ENCODE measurements at places on chromosomes 2 and 18.

DNA sequence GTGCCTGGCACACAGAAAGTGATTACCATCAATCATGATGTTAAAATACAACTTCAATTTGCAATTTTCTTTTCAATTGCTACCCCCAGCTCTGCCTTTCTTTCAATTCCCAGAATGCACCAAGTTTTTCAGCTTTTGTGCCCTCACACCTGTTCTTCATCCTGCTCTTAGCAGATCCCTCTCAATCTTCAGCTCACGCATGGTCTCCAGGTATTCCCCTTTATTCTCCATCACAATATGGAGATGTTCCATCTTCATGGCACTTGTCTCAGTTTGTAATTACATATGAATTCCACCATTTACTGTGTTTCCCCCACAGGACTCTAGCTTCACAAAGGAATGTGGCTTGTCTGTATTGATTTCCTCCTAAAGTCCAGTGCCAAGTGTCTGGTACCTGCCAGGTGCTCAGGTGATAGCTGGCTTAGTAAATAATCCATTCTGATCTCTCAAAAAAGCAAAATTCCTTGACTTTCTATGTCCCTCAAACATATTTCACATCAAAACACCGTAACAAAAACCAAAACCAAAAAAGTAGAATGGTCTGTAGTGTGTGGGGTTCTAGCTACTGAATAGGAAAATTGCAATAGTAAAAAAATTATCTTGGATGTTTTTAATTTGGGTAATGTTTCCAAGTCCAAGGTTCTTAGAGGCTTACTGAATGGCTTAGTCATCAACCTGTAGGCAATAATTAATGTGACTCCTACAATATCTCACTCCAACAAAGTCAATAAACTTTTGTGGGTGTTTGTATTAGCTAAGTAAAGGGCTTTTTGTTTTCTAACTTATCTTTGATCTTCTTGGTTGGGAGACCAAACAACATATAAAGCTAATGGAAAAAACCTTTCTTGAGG lies 2.9 kb upstream of the INSIG2 start:
- DNase-seq: no peak

GRCh38 chr2:172574965-172575364 lies 19.1 kb downstream of the PDK1 start:
- no peak for DNase-seq

GRCh38 chr2:9741110-9741509 lies 102.2 kb upstream of the TAF1B start:
- DNase-seq: no peak

DNA sequence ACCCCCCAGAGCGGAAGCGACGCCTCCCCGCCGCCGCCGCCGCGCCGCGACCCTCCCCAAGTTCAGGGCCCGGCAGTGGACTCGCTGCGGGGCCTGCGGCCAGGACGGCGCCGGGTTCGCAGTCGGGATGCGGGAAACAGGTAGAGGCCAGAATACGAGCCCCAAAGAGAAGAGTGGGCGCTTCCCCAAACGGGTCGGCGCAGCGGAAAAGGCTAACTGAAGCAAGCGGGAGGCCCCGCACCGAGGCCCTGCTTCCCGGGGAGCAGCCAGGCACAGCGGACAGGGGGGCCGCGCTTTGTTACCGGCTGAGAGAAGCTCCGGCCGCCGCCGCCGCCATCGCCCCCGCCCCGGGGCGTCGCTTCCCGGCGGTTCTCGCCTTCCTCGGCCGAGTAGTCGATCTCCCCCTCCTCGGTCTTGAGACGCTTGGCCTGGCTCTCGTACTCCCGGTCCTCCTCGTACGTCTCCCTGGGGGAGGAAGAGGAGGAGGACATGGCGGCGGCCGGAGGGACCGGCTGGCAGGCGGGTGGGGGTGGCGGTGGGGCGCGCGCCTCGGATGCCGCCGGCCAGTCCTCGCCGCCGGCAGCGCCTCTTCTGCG lies 494 bp downstream of the HNRNPLL start:
- no peak for DNase-seq

DNA sequence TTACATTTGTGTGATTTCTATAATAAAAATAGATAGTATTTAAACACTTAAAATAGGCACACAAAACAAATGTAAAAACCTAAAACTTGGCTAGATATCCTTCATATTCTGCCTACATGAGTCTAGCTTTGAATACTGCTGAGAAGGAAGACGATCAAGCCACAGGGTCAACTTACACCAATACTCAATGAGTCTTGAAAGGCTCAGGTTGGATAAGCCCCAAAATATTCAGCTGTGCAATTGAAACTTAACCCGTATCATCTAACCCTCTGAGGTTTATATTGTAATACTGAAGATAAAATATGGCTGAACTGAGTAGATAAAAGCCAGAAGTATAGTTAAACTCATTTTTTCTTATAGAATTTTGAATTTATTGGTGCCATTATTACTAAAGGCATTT lies 313.0 kb upstream of the NRXN1 start:
- DNase-seq: no peak

DNA sequence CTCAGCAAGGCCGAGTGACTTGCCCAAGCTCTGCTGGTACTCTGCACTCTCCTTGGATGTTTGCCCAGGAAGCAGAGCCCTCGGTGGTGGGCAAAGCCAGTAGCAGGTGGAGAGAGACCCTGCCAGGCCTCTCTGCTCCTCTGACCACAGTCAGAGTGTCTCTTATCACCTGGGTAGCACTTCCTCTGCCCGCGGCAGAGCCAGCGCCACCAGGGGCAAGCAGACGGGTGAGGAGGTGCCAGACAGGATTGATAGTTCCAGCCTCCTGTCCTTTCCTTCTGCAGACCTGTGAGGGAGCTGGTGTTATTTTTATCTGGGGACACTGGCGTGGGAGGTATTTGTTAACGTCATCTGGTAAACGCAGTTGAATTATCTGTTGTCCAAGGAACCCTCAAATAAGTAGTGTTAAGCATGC lies 152.9 kb downstream of the SMAD7 start:
- no peak for DNase-seq

DNA sequence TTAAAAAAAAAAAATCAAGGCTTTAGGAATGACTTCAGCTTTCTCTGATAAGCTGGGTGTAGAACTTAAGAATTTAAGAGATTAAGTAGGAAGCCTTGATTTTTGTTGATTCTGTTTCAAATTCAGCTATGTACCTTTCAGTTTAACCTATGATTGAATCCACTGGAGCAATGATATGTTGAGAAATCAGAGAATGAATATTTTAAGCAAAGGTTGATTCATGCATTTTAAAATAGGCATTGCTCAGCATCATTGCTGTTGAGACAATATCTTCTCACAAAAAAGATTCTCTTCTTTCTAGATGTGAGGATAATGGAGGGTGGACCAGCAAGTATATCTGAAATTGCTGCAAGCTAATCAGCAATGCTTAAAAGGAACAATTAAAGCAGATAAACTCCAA lies 109.8 kb downstream of the MAP3K20 start:
- no peak for DNase-seq

DNA sequence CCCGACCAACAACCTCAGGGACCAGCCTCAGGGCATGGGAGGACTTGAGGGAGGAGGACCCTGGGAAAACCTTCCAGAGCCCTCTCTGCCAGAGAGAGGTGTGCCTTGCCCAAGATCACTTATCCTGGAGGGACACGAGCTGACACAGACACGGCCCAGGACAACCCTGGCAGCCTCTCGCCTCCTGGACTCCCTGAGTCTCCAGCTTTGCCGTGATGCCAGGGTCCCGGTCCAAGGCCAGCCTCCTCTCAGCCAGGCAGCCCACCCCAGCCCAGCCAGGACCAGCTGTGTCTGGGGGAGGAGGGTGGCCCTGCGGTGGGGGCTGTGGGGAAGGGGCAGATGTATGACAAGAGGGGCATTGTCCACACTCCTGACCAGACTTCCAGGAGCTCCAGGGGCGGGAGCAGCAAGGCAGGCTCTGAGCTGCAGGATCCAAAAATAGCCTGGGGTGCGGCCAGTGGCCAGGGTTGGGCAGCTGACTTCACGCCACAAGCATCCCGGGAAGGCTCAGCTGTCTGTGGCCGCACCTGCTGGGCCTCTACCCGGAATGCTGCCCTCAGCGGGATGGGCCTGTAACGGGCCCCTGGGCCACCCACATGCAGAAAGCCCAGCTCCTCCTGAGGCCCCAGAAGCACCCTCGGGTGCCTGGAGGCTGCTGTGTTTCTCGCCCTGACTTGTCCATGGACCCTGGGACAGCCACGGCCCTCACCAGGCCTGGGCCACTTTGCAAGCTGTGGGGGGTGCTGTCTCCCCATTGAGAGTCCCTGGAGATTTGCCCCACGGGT lies 65.5 kb upstream of the GPC1 start:
- no peak for DNase-seq

- DNase-seq: no peak
These were observed 27.6 kb upstream of the IL1R1 start for GRCh38 chr2:102114851-102115497.

GRCh38 chr2:188444106-188444835 lies 152.6 kb downstream of the GULP1 start:
- no peak for DNase-seq

Measured in stimulated activated CD4-positive, alpha-beta T cell treated with anti-CD3 and anti-CD28 coated beads, TNF-alpha, amount 100 ng/mL, for 4 hours (primary cell).